Stimulated activated CD8-positive, alpha-beta memory T cell treated with anti-CD3 and anti-CD28 coated beads, Interleukin-7, amount 100 ng/mL, for 24 hours (primary cell): ENCODE measurements at places on chromosomes 7 and 10.

DNA sequence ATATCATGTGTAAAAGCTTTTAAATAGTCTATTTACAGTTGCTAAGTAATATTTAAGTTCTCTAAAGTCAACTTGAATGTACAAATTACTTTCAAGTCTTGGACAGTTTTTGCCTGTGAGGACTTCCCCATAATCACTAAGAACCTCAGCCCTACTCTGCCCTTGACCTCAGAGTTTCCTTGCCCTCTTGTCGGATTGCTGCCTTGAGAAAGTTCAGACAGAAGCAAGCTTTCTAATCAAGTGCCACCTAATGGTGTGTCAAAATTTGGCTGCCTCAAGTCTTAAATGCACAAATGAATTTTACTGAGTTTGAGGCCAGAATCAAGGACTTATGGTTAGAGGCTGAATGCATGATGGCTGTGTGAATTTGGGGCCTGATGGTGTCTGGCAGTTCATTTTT lies 88.3 kb upstream of the KAT6B start:
- no peak for DNase-seq

- DNase-seq: no peak
Measured at GRCh38 chr7:92847305-92847704, 10.9 kb upstream of the CDK6 start.

GRCh38 chr7:158030071-158030470 lies 557.6 kb downstream of the PTPRN2 start:
- DNase-seq: no peak

DNA sequence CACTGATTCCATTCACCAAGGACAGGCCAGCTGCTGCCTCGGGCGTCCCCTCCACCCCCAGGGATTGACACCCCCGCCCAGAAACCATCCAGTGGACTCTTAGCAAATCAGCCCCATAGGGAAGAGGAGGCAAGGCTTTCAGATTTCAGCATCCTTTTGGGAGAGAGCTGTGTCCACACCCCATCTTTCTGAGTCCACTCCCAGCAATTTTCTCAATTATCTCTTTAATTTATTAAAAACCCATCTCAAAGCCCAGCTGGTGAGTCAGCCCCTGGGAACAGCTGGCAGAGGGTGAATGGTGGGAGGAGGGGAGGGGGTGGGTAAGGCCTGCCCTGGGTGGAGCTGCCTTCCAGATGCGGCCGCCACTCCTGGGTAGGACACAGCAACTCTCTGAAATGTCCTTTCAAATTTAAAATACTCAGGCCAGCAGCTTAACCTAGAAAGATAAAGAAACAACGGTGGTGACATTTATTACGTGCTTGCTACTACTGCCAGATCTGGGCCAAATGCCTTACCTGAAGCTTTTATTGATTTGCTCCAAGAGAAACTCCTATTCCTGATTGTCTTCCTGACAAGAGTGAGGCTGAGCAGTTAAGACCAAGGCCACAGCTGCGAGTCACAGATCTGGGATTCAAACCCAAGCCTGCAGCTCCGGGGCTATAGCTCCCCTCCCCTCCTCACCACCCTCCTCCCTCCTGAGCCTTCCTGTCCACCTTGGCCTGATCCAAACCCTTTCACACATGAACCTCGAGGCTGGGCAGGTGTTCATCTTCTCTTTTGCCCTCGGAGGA lies 120.4 kb downstream of the RGS10 start:
- DNase-seq: no peak

DNA sequence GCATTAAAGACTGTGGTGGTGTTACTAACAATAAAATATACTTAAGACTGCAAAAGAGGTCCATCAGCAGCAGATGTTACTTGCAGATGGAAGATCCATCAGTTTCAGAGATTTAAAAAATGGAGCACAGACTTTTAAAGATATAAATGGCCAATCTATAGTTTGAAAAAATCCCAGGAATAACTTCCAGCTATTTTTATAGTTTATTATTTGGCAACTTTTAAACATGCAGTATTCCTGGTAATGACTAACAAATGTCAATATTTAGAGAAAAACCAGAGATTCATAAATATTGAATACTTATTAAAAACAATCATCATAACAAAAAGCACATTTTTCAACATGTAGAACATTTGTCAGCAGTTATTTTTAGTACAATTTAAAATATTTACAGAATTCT lies 30.7 kb downstream of the RTKN2 start:
- DNase-seq: no peak
